ENCODE measurements at places on chromosomes 5 and 9.

DNA sequence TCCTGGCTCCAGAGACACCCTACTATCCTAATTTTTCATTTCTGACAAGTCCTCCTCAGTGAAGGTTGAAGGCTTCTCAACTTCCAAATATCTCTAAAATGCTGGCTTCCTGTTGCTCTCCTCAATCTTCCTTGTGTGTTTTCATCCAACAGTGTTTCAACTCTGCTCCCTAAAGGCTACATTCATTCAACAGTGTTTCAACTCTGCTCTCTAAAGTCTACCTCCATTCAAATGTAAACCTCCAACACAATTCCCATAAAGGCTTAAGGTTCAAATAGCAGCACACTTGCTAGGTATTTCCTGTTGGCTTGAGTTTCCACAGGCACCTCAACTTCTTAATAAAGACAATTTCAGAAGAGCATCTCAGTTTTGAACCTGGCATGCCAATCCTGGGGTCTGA, 164.8 kb downstream of the HINT1 start:
- DNase-seq: no peak

- DNase-seq: no peak
Observed at GRCh38 chr9:127568618-127568970, 43.5 kb upstream of the STXBP1 start.

DNA sequence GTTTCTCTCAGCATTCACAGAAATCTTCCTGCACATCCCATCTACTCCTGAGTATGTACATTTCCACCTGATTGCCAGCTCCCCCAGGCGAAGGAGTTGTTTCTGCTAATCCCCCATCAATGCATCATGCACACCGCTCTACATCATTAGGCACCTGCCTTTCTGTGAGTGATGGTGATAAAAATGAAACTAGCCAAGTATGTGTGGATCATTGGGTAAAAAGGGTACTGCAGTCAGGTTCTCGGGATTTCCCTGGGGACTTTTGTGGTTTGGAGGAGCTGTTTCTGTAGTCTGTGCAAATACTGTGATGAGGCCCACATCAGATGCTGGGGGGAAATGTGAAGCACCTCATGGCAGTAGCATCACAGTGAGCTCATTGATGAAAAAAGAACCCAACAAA, 30.4 kb downstream of the CAMK4 start:
- peak; percentile 59 for DNase-seq

- no peak for DNase-seq
Observed at GRCh38 chr5:123119334-123119986, 30.4 kb downstream of the PRDM6 start.

- DNase-seq: no peak
Observed at GRCh38 chr5:59709346-59709821, 184.1 kb downstream of the PDE4D start.

DNA sequence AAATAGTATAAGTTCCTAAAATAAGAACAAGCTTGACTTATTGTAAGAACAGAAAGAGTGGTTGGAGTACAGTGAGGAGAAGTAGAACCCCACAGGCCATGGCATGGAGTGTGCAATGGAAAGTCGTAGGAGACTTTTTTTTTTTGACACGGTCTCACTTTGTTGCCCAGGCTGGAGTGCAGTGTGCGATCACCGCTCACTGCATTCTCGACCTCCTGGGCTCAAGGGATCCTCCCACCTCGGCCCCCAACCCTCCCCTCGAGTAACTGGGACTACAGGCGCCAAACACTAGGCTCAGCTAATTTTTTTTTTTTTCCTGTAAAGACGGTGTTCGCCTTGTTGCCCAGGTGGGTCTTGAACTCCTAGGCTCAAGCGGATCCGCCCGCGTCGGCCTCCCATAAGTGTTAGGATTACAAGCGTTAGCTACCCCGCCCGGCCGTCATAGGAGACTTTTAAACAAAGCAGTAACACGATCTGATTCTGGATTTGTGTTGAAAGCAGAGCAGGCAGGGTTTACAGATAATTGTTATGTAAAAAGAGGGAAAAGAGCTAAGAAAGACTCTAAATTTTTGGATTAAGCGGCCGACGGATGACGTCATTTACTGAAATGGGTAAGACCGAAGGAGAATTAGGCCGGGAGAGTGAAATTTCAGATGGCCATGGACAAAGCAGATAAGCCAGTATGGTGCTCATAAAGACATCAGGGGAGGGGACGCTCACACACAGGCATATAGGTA, 752 bp downstream of the TSTD2 start:
- no peak for DNase-seq

DNA sequence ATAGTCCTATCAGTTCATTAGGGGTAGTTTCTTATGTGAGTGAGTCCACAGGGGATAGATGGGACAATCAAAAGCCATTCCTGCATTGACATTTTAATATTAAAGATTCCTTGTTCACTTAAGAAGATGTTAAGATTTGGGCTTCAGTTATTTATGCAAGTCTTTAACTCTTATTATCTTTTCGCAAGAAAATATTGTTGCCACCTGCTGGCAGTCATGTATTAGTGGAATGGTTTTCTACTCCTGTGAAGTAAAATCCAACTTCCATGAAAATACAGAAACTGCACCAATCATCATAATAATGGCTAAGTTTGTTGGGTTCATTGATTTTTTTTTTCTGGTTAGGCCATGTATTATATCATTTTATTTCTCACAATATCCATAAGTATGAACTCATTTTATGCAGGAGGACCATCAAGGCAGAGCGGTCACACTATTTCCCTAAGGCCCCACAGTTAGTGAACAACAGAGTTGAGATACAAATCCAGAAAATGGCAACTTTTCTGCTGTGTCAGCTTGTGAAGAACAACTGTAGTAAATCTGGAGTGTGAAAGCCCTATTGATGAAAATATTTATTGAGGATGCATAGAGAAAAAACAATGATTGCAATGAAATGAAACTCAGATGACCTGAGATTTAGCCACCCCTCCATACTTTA, 88.5 kb upstream of the TXNDC8 start:
- no peak for DNase-seq

GRCh38 chr5:112234000-112234399, 185.1 kb downstream of the EPB41L4A start:
- no peak for DNase-seq

GRCh38 chr5:145829708-145830361, 5.3 kb downstream of the PRELID2 start:
- DNase-seq: no peak

DNA sequence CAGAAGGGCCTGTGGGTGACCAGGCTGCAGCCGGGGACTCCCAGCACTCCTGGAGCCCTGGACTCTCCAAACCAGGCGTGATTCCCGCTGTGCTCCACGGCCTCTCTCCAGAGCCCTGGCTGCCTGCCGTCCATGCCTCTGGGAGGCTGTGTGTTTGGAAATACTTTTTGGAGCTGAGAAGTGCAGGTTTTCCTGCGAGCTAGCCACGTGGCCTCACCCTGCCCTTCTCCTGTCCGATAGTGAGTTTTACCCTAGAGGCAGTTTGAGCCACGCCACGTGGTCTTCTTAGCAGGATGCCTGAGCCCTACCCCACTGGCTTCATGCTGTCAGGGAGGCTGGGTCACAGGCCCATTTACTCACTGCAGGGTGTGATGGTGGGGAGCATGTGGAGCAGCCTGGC, 71.3 kb downstream of the COL5A1 start:
- no peak for DNase-seq

GRCh38 chr9:91273853-91274552, 87.7 kb downstream of the AUH start:
- no peak for DNase-seq

- no peak for DNase-seq
Observed at GRCh38 chr9:5518171-5518936, 8.0 kb downstream of the PDCD1LG2 start.

DNA sequence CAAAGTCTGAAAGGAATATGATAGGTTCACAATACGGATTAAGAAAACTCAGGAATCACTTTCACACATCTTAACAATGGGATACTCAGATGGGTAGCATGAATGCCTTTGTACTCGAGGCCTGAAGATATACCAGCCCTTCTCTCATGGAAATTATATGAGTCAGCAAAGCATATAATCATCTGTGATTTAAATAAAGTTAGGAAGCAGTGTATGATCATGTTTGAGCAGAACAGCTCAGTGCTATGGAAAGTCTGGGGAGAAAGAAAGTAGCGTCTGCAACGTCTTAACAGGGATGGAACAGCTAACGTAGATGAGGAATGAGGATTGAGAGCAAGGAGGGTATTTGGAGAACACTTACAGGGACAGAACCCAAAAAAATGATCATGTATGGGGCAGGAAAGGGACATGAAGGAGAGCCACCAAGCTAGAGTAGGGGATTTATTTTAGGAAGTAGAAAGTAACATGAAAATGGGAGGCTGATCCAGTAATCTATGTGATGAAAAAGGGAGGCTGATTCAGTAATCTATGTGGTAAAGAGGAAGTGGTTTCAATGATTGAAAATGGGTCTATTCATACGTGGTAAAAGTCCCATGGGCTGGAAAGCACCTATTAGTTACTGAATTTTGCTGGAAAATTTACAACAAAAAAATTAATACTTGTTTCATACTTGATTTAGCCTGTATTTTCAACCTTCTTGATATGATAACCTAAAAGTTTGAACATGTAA, 85.9 kb downstream of the GNA14 start:
- no peak for DNase-seq

DNA sequence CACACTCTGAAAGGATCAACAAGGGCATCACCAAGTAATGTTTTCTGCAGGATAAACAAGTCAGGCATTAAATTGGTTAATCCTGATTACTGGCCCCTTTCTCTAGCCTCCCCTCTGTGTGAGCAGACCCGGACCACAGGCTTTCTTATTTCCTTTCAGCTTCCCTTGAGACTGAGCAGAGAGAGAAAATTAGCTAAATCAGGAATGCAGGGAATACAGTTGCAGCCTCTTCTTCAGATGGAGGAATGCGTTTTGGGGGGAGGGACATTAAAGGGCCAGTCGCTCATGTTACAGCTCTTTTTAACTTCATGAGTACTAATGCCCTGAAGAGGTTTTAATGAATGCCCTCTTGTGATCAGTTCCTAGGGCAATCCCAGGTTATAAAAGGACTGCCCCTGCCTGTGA, 19.8 kb downstream of the PCDHAC2 start:
- no peak for DNase-seq

GRCh38 chr5:125203912-125204311, 457.5 kb upstream of the ZNF608 start:
- DNase-seq: no peak

GRCh38 chr9:104386425-104387069, 117.5 kb upstream of the OR13F1 start:
- DNase-seq: no peak

DNA sequence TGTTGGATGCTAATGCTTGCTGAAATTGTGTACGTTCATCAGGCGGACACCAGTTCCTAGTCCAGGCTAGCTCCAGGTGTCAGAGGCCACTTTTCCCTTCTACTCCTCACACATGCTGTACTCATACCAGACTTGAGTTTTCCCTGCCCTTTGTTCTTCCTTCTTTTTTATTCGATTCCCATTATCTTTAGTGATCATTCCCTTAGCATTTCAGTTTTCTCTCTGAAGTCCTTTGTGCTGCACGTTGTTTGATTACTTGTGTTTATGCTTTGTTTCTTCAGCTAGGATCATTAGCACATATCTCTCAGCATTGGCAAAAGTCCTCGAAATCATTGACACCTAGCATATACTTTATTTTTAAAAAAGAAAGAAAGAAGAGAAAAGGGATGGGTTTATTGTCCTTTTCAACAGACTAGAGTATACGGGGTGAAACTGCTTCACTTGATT, 409 bp upstream of the COX7C start:
- DNase-seq: no peak

GRCh38 chr5:145792840-145793239, 42.3 kb downstream of the PRELID2 start:
- DNase-seq: no peak

DNA sequence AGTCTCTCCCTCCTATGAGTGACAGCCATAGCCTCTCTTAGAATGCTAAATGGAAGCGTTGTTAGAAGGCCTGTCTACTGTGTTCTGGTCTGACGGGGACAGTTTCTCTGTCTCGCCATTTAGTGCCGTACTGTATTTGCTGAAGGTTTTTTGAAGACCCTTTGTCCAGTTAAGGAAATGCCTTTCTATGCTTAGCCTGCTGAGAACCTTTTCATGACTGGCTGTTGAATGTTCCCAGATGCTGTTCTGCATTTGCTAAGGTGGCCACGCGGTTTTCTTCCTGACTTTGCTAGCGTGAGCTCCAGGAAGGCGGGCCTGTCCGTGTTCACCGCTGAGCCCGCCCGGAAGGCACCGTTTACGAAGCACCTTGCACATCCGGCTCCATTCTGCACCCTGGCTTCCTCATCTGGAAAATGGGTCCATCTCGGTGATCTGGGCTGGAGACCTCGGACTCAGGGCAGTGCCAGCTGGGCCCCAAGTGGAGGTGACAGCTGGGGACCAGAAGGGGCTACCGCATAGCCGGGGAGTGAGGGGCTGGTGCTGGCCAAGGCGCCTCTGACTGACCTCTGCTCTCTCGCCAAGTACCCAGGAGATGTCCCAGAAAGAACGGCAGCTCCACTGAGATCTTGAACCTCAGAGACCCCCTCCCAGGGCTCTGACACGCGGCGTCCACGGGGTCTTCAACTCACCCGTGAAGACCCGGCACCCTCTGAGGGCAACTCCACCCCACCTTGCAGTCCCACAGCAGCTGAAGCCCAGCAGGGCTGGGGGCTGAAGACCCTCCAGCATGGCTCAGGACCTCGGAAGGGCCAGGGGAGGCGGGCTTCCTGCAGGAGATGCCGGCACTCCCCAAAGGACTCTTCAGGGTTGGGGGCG, 52.5 kb upstream of the NKD2 start:
- DNase-seq: no peak

DNA sequence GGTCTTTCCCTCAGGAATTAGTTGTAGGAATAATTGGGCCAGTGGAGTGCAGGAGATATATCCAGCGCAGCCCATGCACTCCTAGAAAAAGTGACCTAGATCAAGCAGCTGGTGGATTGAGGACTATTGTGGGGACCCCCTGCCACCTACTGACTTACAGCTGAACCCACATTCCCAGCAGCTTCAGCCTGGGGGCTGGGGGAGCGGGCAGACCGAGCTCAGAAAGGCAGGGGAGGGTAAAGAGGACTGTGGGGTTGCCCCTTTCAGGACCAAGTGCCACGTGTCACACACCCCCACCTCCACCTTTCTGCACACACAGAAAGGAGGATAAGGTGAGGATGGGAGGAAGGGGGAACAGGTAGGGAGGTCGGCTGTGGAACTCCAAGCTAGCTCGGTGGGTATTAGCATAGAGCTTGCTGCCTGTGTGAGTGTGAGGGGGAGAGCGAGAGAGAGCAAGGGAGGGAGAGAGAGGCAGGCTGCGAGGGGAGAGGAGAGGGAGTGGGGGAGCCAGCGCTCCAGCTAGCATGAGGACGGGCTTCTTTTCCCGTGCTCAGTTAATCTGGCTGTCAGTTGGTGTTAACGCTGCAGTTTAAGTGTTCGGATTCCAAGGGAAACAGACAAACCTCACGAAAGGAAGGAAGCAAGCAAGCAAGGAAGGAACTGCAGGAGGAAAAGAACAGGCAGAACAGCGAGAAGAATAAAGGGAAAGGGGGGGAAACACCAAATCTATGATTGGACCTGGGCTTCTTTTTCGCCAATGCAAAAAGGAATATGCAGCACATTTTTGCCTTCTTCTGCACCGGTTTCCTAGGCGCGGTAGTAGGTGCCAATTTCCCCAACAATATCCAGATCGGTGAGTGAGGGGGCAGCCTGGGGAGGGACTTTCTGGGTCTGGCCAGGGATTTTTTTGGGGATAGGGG, at the start of gene GRIA1:
GRIA1 (plus strand) TSS at position 553 of the 920 bp plus-strand sequence.
- no peak for DNase-seq

All from activated gamma-delta T cell treated with anti-CD3 and anti-CD28 coated beads, Interleukin-2, amount 50 U/mL, for 16 hours (primary cell).